ENCODE measurements at places on chromosomes 13 and 19. TPM values are rescaled to one million over a fixed set of nuclear protein-coding genes. Genes with fewer than 3 reads are reported as not detected.

FOSB gene
- total RNA-seq: 7.7 TPM

ZNF77 gene
- total RNA-seq: 4.3 TPM

S1PR5 gene
- total RNA-seq: 0.07 TPM

NLRP9 gene
- total RNA-seq: not detected

PRKCG gene
- not detected for total RNA-seq

CATSPERD gene
- not detected for total RNA-seq

ZNF471 gene
- total RNA-seq: 1.5 TPM

PRR19 gene
- 0.63 TPM for total RNA-seq

PTBP1 gene
- total RNA-seq: 584 TPM

LGALS14 gene
- total RNA-seq: 0.80 TPM

WDR62 gene
- 13.6 TPM for total RNA-seq

CD22 gene
- total RNA-seq: 3.5 TPM

ATP7B gene
- 1.1 TPM for total RNA-seq

B3GNT8 gene
- total RNA-seq: 0.41 TPM

ZNF599 gene
- total RNA-seq: 3.7 TPM

ZNF575 gene
- total RNA-seq: 4.3 TPM

CABP5 gene
- not detected for total RNA-seq
